RPMI8226 (cell line): ENCODE measurements at places on chromosomes 12 and 14.
A peak's percentile ranks its signal among the peaks of the same experiment; 100 is the strongest.

DNA sequence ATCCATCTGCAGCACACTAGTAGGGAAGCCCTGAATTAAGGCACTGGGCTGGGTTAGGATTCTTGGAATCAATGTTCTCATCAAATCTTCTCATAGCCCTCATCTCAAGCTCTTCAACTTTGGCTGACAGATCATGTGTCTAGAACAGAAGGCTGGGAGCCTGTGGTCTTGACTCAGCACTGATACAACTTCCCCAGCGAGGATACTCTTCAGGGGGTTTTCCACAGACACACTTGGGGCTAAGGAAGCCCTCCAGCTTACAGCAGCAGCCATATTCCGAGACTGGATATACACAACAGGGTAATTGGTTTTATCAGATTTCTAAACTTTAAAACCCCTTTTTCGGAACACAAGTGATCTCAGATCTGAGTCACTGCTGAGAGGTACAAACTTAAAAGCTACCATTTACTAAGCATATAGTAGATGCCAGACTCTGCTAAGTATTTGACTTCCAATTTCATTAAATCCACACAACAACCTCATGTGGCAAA is 3.5 kb downstream of the FMNL3 start:
- no peak for DNase-seq

DNA sequence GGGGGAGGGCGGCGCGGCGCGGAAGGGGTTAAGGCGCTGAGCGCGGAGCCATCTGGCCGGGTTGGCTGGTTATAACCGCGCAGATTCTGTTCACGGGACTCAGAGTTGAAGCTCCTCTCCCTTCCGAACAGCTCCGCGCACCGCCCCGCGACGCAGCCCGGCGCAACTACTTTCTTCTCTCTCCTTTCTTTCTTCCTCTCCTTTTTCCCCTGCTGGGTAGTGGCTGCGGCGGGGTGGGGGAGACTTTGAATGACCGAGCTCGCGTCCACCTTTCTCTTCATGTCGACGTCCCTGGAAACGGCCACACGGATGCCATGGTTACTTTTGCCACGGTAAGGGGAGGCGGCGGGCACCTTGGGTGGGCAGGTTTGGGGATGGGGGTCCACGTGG is at the start of gene NTF3:
Gene NTF3, plus strand, starts transcription at position 98 of the 390 bp plus-strand sequence. Its CDS starts 217 bp downstream, at position 315.
- peak; percentile 88 for DNase-seq

DNA sequence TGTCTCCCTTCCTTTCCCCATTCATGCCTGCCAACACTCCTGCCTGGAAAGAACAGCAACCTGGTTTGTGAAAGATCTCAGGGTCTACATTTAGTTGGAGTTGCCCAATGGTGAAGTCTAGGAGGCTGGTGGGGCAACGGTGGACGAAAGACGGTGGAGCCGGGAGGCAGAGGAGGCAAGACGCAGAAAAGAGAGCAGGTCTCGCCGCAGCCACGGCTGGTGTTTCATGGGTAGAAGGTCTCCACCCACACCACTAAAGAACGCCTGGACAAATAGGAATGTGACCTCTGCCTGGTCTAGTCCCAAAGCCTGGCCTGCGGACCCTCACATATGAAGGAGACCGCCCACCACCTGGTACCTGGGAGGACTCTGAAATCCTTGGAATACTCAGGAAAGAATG is 185.6 kb downstream of the ALG10 start:
- DNase-seq: no peak

- DNase-seq: peak; percentile 4
Measured at GRCh38 chr14:54567639-54568561, 972 bp downstream of the SAMD4A start.

GRCh38 chr12:27277846-27278260 is 33.8 kb downstream of the STK38L start:
- no peak for DNase-seq

DNA sequence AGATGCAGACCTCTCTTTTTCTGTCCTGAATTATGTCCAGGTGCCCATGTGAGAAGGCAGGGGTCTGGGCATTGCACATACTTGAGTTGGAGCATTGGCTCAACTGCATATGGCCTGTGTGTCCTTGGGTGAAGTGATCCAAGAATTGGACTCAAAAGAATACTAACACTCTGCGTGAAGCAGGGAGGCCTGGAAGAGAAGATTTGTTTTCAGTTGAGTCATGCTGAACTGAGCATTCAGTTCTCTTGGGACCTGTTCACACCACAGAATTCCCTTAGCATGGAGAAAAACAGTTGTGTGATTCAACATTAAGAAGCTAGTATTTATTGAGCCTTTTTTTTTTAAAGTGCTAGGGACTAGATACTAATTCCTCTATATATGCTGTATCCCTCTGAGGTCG is 164.7 kb upstream of the TBX3 start:
- DNase-seq: no peak

DNA sequence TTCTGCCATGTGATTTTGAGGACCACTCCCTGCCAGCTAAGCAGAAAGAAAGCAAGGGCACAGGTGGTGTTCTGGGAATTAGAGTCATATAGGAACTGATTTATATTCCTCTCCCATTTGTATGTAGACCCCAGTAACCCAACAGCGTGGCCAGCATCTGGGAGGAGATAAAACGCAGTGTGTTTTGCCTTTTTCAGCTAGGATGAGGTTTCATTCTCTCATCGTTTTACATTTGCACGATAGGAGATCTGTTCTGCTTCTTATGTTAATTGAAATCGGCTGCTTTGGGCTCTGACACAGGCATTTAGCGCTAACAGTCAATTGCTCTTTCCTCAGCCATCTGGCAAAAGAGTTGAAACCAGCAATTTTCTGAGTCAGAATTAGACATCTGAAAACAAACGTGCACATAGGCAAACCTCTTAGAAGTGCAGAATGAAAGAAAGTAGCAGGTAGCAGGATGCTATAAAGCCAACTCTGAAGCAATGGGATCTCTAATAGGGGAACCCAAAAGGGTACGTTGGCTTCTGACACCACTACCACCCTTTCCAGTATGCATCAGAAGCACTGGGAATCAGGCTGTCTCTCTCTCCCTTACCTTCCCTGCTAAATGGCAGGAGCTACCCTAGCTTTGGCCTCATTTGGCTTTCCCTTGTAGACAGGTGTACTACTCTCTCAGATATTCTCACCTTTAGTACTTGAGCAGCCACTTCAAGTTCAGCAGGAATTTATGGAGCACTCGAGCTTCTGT is 219.1 kb downstream of the PHLDA1 start:
- DNase-seq: peak; percentile 77

GRCh38 chr12:11861864-11862600 is 208.7 kb upstream of the BCL2L14 start:
- DNase-seq: no peak

GRCh38 chr12:41367726-41368405 is 179.7 kb downstream of the PDZRN4 start:
- DNase-seq: no peak

- peak; percentile 96 for DNase-seq
Measured at GRCh38 chr12:108772247-108772646, 40.9 kb upstream of the CORO1C start.

DNA sequence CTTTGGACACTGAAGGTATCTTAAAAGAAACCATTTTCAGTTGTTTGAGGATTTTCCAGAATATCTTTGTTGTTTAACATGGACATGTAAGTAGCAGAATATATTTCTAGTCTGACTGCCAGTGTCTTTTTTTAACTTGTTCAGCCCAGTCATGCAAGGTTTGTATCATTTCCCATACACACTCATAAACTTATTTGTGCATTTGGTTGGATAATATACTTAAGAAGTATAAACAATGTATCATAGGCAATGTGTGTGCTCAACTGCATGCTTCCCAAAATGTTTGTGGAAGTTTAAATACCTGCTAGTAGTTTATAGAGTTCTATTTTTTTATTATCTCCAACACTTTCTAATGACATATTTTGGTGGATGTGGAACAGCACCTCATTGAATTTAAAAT is 707.4 kb upstream of the FBXO33 start:
- no peak for DNase-seq

GRCh38 chr12:110885152-110885840 is 35.1 kb downstream of the MYL2 start:
- DNase-seq: no peak

DNA sequence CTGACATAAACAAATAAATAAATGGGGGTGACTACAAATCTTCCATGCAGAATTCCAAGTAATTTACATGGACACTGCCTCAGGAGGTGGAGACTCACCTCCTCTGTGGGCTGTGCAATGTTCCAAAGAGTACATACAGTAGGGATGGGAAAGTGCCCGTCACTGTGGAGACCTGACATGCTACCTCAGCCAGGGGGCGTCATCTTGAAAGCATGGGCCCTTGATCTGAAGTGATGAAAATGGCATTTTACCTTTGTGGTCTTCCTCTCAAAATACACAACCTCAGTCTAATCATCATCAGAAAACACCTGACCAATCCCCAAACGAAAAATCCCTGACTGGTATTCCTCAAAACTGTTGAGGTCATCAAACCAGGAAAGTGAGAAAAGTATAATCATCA is 48.4 kb downstream of the ANAPC7 start:
- peak; percentile 87 for DNase-seq

GRCh38 chr12:7144414-7145120 is 14.4 kb downstream of the CLSTN3 start:
- peak; percentile 47 for DNase-seq

GRCh38 chr14:74476607-74477006 is 16.5 kb downstream of the NPC2 start:
- no peak for DNase-seq

- no peak for DNase-seq
Measured at GRCh38 chr12:132497514-132498405, 7.8 kb downstream of the FBRSL1 start.

DNA sequence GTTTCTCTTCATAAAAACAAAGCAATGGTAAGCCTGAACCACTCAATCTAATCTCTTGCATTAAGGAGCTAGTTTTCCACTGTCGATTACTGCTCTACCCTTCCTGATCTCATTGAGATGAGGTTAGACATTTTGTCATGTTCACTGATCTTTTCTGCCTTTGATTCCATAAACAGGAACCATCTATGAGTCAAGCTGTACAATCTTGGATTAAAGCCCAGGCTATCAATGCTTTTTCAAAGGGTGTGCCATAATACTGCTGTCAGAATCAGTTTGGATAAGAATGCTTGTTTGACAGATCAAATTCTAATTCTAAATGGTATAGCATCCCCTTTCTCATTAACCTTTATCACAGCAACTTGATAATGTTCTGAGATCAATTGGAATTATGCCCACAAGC is 16.1 kb downstream of the GRIP1 start:
- no peak for DNase-seq

- DNase-seq: no peak
Measured at GRCh38 chr14:75040959-75041358, 10.3 kb downstream of the MLH3 start.

DNA sequence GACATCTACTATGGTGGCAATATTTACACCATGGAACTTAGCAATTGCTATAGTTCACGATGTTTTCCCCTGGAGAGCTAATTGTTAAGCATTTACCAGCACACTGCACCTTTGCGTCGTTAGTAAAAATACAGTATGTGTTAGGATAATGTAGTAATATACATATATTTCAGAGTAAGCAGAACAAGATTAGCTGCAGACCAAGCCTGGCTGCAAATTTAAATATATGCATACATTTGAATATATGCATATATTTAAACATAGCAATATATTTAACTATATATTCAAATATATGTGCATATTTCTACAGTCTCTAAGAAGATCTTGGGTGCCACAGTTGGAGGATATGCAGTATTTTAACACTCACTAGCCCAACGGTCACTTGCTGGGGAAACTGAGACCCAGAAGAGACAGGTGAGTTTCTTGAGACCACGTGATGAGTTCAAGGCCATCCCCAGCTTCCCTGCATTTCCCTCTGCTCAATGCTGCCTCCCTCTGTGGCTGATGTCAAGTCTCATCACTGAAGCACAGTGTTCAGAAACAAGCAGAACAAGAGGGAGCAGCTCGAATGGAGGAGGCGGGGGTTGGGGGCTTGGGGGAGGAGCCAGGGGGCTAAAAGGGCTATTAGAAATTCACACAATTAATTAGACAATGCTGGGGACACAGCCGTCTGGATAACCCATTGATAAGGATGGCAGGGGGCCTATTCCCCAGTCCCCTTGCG is 708.0 kb downstream of the MED13L start:
- DNase-seq: no peak

DNA sequence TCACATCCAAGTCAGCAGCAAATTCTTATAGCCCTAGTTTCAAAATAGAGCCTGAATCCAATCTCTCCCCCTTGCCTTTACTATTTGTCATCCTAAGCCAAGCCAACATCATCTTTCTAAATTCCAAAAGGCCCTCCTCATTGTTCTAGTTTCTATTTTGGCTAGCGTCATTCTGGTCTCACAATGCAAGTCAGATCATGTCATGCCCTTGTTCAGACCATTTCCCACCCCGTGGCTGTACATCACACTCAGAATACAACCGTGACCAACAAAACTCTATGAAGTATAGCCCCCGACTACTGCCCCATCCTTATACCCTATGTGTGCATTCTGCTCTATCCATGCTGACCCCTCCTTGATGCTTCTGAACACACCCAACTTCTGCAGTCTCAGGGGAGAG is 12.3 kb upstream of the GNG2 start:
- no peak for DNase-seq

DNA sequence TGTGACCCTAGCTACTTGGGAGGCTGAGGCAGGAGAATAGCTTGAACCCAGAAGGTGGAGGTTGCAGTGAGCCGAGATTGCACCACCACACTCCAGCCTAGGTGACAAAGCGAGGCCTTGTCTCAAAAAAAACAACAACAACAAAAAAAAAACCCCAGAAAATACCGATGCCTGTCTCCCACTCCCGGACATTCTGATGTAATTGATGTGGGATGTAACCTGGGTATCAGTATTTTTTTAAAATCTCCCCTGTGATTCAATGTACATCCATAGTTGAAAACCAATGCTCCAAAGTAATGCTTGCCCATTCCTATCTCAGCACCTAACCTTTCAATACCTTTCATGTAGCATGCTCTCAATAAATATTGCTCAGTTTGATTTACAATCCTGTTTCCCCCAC is 11.7 kb upstream of the TMED10 start:
- DNase-seq: no peak

DNA sequence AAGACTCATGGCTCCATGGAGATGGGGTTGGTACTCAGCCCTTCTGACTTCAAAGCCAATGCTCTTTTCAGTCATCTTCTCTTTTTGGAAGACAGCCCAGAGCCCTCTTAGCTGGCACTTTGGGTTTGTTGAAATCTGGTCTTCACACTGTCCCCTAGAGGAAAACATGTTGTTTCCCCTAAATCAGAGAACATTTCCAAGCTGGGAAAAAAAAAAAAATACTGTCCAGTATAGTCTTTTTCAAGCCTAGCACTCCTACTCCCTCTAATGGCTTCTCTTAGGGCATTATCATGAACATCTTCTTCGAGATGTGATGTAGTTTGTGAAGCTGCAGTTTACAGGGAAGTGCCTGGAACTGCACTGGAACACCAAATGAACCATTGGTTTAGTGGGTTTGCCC is 3.0 kb upstream of the ZC3H14 start:
- DNase-seq: peak; percentile 23

GRCh38 chr14:105845725-105846309 is 319.4 kb downstream of the TMEM121 start:
- no peak for DNase-seq

- no peak for DNase-seq
Measured at GRCh38 chr14:58732387-58732786, 94.6 kb downstream of the DACT1 start.
